ENCODE measurements at places on chromosomes 5 and 9. TPM values are rescaled to one million over a fixed set of nuclear protein-coding genes. Genes with fewer than 3 reads are reported as not detected.

GRCh38 chr5:159987031-159987674 is 21.8 kb upstream of the TTC1 start:
- DNase-seq, result peak; percentile 40

DNA sequence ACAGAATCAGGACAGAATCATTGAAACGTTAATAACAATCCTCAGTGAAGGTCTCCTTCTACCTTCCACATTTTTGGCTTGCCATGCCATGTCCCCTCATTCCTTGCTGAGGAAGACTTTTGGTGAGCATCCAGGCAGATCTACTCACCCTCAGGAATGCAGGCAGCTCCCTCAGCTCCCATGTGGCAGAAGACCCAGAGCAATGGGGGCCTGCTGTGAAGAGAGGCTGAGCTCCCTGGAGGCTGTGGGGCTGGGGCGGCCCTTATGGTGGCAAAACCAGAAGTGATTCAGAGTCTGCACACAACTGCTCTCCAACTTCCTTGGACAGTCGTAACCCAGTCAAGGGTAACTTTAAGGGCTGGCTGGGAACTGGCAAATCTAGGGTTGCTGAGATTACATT is 247.2 kb upstream of the EFNA5 start:
- no peak for DNase-seq

ZER1 gene
- total RNA-seq, result 43.1 TPM

GRCh38 chr5:76099286-76099702 is 16.1 kb downstream of the SV2C start:
- no peak for DNase-seq

- no peak for DNase-seq
These were observed 163.7 kb downstream of the COL23A1 start for GRCh38 chr5:178426326-178427130.

DNA sequence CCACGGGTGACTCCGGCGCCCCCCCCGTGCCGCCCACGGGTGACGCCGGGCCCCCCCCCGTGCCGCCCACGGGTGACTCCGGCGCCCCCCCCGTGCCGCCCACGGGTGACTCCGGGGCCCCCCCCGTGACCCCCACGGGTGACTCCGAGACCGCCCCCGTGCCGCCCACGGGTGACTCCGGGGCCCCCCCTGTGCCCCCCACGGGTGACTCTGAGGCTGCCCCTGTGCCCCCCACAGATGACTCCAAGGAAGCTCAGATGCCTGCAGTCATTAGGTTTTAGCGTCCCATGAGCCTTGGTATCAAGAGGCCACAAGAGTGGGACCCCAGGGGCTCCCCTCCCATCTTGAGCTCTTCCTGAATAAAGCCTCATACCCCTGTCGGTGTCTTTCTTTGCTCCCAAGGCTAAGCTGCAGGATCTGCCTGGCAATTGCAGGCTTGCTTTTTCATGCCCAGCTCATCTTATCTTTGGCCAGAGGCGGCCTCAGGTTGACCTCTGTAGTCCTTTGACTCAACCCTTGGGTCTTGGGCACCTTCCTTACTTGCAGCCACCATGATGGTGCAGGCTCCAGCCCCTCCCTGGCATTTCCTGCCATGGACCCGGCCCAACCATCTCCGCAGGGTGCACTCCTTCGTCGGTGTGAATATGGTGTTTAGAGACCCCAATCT is 9.8 kb downstream of the CEL start:
- DNase-seq, result no peak

All from omental fat pad (tissue), 4 donors.